Stimulated activated CD8-positive, alpha-beta memory T cell treated with anti-CD3 and anti-CD28 coated beads, Interleukin-4, amount 100 ng/mL, for 1 hour (primary cell): ENCODE measurements at places on chromosomes 5 and 9.

- no peak for DNase-seq
Observed at GRCh38 chr5:30267026-30267425, 926.5 kb upstream of the CDH6 start.

DNA sequence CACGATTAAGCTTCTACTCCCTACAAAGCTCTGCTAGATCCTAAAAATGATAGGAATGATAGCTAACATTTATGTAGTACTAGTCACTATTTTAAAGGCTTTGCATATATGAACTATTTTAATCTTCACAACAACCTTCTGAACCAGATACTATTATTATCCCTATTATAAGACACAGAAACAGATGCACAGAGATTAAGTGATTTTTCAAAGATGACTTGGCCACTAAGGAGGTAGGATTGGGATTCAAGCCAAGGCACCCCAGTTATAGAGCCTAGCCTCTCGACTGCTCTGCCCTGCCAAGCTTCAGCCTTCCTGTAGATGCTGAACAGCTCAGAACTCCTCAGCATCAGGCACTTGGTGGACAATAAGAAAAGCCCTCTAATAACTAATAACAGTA lies 200.9 kb upstream of the PTGER4 start:
- DNase-seq = no peak

DNA sequence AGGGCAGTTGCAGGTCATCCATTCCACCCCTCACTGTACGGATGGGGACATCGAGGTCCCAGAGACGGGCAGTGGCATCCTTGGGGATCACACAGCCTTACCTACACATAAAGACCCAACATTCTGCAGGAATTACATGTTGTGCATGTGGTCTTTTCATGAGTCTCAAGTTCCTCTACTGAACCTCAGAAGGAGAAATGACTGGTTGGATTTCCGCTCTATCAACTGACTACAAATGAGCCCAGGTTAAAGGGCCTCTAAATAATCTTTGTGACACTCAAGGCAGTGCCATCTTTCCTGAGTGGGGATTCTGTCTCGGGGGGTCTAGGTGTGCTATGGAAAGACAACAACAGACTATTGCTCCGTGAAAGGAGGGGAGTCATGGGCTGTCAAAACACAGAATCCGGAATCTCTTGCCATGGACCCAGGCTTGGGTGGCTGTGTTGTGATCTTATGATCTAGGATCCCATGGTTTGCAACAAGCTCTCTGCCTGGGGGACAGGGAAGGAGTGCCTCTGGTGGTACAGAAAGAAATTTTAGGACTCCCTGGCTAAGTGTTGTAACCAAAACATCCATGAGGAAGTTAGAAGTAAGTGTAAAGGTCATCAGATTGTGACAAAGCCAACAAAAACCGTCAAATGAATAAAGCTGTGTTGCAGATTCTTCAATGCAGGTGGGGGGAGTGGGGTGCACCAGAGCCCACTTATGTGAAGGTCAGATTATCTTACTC lies 1.9 kb upstream of the SLC31A2 start:
- no peak for DNase-seq

DNA sequence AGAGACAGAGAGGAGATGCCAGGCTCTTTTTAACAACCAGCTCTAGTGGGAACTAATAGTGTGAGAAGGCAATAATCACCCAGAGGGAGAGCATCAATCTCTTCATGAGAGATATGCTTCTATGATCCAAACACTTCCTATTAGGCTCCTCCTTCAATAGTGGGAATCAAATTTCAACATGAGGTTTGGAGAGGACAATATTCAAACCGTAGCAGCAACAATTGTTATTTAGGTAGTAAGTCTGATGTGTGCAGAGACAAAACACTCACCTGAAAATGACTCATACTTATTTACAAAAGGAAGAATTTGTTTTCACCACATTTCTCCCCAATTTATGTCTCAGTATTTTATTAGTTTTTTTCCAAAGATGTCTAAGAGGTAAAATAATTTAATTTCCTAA lies 144.3 kb downstream of the ST8SIA4 start:
- DNase-seq = no peak

DNA sequence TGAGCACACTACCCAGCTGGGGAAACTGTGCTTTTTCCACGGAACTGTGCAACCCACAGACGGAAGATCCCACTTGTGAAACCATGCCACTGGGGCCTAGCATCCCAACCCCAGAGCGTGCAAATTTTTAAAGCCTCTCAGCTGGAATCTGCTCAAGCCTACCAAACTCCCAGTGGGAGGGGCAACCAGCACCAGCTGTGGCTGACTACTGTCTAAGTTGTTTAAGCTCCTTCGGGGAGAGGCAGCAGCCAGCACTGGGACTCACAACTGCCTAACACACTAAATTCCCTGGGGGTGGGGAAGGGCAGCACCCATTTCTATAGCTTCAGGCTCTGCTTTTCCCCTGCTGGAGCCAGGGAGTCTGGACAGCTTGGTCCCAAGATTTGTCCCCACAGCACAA lies 287.6 kb upstream of the MSX2 start:
- no peak for DNase-seq

DNA sequence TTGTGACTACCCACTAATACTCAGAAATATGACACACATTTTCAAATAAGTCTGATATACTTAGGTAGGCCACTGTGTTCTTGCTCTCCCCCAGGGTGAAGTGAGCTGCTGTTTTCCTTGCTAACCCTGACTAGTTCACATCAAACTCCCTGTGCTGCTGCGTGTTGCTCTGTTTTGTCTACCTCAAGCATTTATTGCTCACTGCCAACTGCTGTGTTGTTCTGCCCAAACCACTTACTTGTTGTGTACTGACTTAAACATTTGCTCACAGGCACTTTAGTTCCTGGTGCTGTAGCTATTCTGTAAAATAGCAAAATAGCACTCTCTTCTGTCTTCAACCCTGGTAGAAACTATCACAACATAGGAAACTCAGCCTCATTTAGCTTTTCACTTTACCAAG lies 255.7 kb downstream of the HCN1 start:
- no peak for DNase-seq

GRCh38 chr5:35356725-35357124 lies 126.4 kb upstream of the PRLR start:
- DNase-seq = no peak

- DNase-seq = no peak
Observed at GRCh38 chr5:132474881-132475496, 15.6 kb downstream of the IRF1 start.

DNA sequence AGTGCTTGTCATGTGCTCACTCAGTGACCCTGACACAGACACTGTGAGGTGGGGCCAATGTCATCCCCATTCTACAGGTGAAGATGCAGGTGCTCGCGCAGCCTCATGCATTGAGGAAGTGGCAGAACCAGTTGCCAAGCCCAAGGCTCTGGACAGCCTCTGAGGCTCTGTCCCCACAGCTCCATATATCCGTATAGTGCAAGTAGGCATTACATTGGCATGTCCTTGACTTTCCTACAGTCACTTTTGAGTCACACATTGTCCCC lies 58.8 kb upstream of the ANGPTL2 start:
- DNase-seq = no peak

DNA sequence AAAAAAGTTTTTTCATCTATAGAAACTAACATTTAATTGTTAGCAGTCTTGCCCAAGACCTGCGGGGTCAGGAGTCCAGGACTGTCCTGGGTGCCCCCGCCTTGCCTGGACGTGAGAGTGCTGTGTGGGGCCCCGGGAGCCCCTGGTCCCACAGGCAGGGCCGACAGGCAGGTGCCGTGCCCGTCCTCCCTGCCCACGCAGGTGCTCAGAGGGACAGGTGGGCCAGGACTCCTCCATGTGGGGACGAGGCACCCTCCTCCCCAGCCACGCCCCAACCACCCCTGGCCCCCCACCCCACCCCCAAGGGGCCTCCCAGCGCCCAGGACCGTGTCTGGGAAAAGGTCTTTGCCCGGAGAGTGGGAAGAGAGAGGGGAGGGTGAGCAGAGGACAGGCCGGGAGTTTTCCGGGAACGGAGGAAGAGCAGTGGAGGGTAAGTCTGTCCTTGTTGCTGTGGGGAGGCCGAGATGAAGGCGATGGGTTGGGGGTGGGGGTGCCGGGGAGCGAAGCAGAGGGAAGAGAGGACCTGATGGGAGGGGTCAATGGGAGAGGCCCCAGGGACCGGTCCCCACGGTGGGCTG lies 2.7 kb upstream of the LCN12 start:
- no peak for DNase-seq

DNA sequence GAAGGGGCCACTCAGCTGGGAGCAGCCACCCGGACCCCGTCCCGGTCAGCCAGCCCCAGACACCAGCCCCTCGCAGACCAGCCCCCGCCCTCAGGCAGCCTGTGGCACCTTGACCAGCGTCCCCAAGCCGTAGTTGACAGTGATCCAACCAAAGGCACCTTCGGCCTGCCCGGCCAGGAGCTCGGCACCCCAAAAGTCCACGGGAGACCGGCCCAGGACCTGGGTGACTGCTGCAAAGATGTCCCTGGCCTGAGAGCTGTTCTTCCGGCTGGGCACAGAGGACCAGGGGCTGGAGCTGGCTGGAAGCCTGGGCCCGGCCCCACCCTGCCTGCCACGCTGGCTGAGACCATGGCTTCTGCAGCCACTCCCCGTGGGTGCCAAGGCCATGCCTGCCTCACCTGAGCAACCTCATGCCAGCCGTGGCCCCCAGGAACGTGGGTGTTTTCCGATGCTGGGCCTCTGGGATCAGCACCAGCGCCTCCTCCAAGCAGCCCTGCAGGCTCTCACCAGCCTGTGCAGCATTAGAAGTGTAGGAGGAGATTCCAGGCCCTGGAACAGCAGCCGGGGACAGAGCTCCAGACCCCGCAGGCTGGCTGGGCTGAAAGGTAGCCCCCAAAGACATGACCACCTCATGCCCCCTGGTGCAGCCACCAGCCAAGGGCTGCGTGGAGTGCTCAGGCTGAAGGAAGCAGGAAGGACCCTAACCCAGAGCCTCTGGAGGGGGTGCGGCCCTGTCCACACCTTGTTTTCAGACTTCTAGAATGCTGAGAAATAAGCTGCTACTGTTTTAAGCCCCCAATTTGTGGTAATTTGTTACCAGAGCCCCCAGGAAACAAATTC lies 4.2 kb downstream of the ENTPD8 start:
- DNase-seq = no peak

- DNase-seq = no peak
Observed at GRCh38 chr5:165622864-165623536, 2117.6 kb downstream of the MAT2B start.

GRCh38 chr5:107671742-107672210 lies 1.0 kb upstream of the EFNA5 start:
- no peak for DNase-seq

DNA sequence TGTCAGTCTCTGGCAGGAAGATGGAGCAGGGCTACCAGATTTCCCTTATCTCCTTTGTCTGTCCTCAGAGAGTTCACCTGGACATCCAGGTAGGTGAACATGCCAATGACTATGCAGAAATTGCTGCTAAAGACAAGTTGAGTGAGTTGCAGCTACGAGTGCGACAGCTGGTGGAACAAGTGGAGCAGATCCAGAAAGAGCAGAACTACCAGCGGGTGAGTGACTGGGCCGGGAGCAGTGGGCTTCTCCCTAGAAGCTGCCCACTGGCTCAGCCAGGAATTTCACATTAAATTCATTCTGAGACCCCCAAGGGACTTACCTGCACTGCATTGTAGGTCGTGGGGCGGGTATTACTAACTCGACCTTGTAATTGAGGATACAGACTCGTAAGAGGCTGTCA lies 2.1 kb downstream of the TMED9 start:
- no peak for DNase-seq

DNA sequence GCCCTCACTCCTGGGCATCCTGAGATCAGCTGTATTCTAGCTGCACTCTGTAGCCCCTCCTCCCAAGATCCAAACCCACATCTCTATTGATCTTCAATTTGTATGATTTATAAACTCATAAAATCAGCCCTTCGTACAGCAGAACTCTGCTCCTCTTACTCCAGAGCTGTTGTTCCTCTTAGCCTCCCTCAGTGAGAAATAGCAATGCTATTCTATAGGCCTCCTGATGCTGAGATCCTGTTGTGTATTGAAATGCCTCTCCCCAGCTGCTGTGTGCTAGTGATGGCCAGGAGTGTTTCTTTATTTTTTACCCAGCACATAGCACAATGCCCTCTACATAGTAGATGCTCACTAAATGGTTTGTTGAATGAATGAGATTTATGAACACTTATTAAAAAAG lies 320.5 kb upstream of the ADCY2 start:
- DNase-seq = no peak

GRCh38 chr5:93384995-93385394 lies 196.0 kb downstream of the NR2F1-AS1 start:
- DNase-seq = no peak

DNA sequence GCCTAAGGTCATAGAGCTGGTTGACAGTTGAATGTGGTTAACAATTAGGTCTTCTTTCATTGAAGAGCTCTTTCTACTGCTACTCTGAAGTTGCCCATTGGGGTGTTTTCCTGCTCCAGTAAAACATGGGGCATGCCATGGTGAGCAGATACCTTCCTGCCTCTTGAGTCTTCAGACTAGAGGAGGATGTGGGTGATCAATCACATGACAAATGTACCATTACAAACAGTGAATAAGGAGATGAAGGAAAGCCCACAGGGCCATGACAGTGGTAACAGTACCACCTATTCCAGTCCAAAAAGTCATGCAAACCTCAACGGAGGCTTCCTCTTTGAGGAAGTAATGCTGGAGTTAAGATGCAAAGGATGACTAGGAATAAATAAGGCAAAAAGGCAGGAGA lies 73.5 kb downstream of the CYFIP2 start:
- DNase-seq = no peak

DNA sequence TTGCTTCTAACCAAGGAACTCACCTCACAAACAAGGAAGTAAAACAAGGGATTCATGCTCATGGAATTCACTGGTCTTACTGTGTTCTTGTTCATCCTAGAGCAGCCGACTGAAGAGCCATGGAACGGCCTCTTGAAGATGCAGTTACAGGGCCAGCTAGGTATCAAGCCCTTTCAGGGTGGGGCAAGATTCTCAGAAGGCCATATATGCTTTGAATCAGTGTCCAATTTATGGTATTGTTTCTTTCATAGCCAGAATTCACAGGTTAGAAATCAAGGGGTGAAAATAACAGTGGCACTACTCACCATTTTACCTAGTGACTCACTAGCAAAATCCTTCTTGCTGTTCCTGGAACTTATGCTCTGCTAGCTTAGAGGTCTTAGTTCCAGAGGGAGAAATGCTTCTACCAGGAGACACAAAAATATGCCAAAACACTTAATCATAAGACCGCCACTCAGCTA lies 159.5 kb upstream of the CDH10 start:
- DNase-seq = no peak

GRCh38 chr5:38660194-38660668 lies 103.8 kb upstream of the LIFR start:
- DNase-seq = no peak

DNA sequence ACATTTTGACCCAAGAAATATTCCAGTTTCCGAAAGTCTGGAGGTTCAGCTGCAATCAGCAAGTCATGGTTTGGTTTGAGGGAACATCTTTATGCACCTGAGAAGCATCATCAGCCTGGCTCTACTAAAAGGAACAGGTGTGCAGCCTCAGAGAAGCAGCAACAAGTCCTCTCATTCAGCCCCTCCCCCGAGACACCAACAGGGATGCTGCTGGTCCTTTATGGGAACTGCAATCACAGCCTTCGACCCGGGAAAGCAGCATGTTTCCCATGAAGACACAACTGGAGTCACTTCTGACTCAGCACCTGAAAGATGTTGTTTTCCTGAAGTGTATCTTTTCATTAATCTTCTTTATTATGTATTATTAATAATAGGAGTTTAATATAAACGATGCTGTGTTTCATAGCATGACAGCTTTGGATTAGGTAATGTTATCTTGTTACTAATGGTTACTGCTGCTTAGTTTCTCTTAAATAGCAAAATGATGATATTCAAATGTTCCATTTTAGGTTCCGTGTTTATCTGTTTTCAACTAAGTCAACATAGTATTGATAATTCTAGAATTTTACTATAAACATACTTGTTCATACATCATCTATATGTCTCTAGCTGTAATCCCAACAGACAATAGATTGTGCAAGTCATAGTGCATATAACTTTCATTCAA lies 15.6 kb upstream of the NREP start:
- DNase-seq = no peak
